Karpas-422 (cell line): ENCODE measurements at places on chromosomes 6 and 20.

DNA sequence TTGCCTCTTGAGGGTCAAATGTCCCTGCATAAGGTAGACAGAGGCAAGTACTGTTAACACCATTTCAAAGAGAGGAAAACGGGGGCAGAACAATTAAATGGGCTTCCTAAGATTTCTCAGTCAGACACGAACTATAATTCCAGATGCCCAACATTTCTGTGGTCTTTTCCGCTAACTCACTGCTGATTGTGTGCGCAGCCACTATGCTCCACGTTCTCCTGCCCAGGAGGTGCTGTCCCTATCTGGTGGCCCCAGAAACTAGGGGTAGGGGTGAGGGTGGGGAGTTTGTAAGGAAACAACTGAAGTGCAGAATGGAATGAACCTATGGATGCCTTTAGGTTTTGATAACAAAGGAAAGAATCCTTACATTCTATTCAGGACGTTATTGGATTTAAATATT, 86.1 kb upstream of the BACH2 start:
- DNase-seq, result no peak

- no peak for DNase-seq
These were observed 152.5 kb upstream of the ECI2 start for GRCh38 chr6:4287811-4288244.

DNA sequence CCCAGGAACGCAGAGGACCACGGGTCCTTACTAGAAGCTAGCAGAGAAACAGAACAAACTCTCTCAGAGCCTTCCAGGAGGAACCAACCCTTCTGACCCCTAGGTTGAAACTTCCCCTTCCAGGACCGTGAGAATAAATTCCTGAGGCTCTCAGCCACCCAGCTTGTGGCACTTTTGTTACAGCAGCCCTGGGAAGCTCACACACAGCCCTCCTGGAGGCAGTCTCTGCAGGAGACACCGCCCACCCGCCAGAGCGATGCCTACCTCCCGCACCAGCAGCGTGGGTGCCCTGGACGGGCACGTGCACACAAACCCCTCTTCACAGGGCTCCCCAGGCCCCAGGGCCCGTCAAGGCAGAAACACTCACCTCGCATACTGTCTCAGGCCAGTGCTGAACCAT, 4.2 kb downstream of the RNASET2 start:
- DNase-seq, result no peak

DNA sequence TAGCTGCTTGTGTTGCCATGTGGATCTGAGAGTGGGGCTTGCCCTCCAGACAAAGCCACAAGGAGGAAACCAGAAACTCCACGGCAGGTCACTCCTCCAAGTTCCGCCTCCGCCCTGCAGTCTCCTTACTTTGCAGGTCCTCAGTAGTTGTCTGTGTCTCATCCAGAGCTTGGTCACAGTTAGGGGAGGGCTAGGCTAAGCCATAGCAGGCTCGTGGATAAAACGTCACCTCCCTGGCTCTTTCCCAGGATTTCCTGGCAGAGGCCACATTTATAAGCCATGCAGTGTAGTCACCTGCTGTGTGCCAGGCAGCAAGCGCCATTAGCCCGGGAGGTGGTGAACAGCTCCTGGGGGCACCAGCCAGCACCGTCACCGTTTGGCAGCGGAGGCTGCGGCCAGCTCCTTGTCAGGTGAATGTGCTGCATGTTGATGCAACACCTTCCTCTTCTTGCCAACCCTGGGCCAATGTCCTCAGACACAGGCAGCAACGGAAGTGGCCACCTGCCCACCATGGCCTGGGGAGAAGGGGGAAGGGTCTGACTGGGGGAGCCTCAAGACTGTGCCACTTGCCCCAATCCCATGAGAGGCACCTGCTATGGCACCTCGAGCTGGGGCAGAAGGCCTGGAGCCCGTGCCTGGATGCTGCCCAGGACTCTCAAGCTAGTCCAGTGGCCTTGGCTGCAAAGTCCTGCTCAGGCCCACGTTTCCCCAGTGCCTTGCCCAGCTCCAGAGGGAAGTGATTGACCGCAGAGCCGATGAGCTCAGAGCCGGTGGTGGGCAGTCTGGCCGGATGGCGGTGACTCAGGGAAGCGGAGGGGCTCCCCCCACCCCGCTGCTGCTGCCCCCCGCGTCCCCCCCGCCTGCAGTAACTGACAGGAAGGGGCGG, 39.0 kb upstream of the SLCO4A1 start:
- no peak for DNase-seq

DNA sequence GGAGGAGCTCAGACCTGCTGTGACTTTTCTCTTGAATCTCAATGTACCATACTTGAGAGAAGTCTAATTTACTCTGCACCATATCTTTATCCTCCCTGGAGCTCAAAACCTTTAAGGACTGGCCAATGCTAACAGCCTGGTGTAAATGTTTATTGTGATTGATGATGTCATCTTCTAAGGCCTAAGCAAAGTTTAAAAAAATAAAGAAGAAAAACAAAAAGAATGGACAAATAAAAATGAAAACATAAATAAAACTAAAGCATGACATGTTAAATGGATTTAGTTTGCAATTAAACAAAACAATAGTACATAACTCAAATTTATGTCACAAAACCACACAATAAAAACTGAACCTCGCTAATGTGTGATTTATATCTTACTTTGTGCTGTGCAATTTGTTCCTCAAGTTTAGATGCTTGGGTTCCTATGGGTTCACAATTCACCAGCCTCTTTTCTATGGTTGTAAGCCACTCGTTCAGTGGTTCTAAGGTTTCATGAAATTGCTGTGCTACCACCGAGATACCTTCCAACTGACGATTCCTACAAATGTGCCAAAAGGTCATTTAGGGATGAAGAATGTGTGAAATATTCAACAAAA, 113.0 kb downstream of the DST start:
- no peak for DNase-seq

DNA sequence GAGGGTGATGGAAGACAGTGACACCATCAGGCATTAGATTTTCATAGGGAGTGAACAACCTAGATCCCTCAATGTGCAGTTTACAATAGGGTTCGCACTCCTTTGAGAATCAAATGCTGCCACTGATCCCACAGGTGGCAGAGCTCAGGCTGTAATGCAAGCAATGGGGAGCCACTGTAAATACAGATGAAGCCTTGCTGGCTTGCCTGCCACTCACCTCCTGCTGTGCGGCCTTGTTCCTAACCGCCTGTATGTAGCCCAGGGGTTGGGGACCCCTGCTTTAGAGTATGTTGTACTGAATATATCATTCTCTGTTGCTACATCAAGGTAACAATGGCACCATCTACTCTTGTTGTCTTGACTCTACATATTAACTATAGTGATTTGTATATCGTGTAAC, 37.1 kb downstream of the TPD52L1 start:
- DNase-seq, result no peak
